ENCODE measurements at places on chromosomes 7 and 10. TPM values are rescaled to one million over a fixed set of nuclear protein-coding genes. Genes with fewer than 3 reads are reported as not detected.

DNA sequence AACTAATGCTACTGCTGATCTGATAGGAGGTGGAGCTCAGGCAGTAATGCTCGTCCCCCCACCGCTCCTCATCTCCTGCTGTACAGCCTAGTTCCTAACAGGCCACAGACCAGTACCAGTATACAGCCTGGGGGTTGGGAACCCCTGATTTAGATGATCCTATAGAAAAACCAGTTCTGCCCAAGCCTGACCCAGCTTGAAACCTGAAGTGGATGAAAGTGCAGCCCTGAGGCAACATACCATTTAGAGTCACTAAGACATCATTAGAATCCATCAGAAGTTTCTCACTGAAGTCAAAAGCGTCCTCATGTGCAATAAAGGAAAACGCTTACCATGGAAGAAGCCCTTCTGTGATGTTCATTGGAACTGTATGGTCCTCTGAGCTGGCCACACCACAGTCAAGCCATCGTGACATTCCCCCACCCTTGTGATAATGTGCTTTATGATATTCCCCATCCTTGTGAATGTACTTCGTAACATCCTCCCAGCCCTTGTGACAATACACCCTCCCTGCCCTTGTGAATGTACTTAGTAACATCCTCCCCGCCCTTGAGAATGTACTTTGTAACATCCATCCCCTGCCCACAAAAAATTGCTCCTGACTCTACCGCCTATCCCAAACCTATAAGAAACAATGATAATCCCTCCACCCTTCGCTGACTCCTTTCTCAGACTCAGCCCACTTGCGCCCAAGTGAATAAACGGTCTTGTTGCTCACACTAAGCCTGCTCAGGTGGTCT lies 65.9 kb upstream of the HECTD2 start:
- no peak for DNase-seq

DNA sequence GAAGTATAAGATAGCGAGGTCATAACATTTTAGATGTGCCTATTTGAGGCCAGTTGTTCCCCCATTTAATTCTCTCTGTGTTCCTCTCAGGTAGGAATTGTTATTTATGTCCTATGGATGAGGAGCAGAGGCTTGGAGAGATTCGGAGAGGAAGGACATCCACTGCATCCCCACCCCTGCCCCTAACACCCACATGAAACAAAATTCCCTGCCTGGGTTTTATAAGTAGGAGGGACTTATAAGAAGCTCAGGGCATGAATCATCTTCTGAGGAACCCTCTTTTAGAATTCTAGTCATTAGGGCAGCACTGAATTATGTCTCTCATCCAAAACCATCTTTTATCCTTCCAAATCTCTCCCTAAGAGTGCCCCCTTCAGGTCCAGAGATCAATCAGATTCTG lies 5.0 kb downstream of the CHAT start:
- no peak for DNase-seq

- no peak for DNase-seq
These were observed 96.7 kb upstream of the CABCOCO1 start for GRCh38 chr10:61565819-61566560.

Gene HMX2
- total RNA-seq, result not detected

Gene PTPN20
- total RNA-seq, result 5.3 TPM

Gene GBX1
- total RNA-seq, result not detected

Gene HEPACAM2
- 0.49 TPM for total RNA-seq

GRCh38 chr7:102875700-102876295 lies 37.0 kb upstream of the LRRC17 start:
- DNase-seq, result no peak

Measured in sciatic nerve (tissue), 2 donors.